ENCODE measurements at places on chromosomes 5 and 9.

GRCh38 chr5:110900829-110901228, 162.0 kb downstream of the SLC25A46 start:
- no peak for DNase-seq

GRCh38 chr5:78677777-78678668, 29.5 kb upstream of the LHFPL2 start:
- no peak for DNase-seq

DNA sequence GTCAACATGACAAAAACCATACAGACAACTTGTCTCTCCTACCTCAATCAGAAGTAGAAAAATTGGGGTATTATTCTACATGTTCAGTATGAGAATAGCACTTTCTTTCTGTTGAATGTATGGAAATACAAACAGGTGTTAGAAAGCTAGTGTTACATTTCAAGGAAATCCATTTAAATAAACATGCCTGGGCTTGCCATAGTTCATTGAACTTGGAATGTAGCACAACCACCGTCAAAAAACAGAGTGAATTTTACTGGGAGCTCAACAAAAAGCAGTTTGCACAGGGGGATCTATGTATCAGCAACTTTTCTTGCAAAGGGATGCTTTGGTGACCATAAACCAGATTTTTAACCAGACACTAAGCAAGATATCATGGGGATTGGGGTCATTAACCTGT, 307.9 kb upstream of the SMARCA2 start:
- no peak for DNase-seq

- no peak for DNase-seq
These were observed 765.3 kb downstream of the MTRR start for GRCh38 chr5:8634219-8634618.
